Lung microvascular endothelial cell (primary cell): ENCODE measurements at places on chromosomes 1 and 21. TPM values are rescaled to one million over a fixed set of nuclear protein-coding genes. Genes with fewer than 3 reads are reported as not detected.

DNA sequence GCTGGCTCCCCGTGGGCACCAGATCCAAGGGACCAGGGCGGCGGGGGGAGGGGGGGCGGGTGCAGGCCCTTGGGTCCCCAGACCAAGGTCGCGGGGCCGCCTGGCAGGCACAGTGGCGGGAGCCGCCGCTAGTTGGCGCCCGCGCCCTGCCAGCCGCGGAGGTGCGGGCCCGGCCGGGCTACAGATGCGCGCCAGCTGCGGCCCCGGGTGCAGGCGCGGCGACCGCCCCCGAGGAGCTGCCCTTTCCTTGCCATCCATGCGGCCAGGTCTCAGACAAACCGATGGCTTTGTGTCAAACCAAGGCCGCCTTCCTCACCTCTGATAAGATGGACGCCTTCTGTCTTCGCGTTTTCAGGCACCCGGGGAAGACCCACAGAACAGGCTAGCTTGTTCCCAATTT lies 2.2 kb upstream of the RUNX3 start:
- DNase-seq = peak; percentile 43

- DNase-seq = no peak
These were observed 30.5 kb downstream of the KCNC4 start for GRCh38 chr1:110240476-110241210.

DNA sequence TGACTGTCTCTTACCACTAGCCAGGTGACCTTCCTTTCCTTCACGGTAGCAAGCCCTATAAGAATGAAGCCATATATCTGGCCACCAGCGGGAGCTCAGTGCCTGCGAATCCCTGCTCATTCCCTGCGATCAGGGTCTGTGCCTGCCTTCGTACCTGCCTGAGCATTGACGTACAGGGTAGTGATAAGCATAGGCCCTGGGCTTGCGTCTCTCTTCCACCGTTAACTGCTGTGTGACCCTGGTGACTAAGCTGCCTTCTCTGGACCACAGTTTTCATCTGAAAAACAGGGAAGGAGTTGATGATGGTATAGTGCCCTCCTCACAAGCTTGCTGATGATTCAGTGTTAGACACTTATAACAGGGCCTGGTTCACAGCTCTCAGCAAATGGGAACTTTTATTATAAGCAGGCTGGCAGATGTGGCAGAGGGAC lies 4.1 kb downstream of the ZC3H12A start:
- peak; percentile 52 for DNase-seq

DNA sequence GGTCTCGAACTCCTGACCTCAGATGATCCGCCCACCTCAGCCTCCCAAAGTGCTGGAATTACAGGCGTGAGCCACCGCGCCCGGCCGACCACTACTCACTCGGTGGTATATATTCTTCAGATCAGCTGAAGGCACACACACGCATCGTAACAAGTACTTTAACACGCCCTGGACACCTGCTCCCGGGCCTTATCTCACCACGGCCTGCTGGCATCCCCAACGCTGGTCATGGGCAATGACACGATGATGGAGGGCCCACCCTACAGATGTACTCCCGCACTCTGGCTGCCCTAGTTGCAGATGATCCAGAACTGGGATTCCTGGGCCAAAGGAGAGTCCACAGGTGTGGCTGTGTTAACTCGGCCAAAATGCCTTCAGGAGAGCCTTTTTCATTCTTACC lies 11.6 kb downstream of the UBE2J2 start:
- DNase-seq = no peak

DNA sequence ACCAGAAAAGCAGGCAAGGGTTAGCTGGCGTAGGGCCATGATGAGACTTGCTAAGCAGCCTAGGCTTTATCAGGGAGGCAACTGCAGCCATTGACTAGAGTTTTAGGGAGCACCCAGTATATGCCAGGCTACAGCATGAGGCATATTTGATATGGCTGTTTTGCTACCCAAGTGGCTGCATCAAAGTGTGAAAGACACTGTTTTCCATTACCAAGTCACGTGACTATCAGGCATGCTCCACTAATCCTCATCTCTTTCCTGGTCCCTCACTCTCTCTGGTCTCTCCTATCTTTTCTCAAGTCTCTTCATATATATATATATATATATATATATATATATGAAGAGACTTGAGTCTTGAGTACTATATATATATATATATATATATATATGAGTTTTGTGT lies 206.7 kb upstream of the POU3F1 start:
- no peak for DNase-seq

- no peak for DNase-seq
These were observed 56.2 kb downstream of the DDX20 start for GRCh38 chr1:111811891-111812290.

GRCh38 chr21:25254491-25255174 lies 352.6 kb downstream of the MRPL39 start:
- no peak for DNase-seq

GRCh38 chr1:97056386-97056785 lies 334.8 kb downstream of the PTBP2 start:
- DNase-seq = no peak

- no peak for DNase-seq
These were observed 303.0 kb upstream of the PLD5 start for GRCh38 chr1:242827538-242827937.

- DNase-seq = peak; percentile 54
These were observed 7.5 kb downstream of the TAF1A start for GRCh38 chr1:222582099-222582774.

DNA sequence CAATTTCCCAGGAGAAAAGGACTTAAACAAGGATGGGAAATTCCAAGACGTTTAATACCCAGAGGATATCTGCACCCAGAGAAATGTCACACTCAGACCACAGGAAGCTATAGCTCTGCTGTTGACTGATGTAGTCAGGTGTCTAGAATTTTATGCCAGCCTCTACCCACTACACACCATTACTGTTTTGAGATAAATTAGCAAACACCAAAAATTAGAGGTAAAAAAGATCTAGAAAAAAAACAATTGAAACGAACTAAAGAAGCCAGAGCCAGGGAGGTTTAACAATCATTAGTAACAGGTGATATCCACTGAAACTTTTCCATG lies 519.9 kb downstream of the SMYD3 start:
- no peak for DNase-seq

GRCh38 chr1:224183591-224184312 lies 712 bp downstream of the DEGS1 start:
- DNase-seq = peak; percentile 61

- peak; percentile 16 for DNase-seq
These were observed 209.7 kb upstream of the VAMP3 start for GRCh38 chr1:7561331-7561921.

GRCh38 chr1:223233410-223234169 lies 90.5 kb upstream of the TLR5 start:
- DNase-seq = peak; percentile 87

The PSRC1 gene
- total RNA-seq = 0.79 and 2.8 TPM in 2 replicates

The INAVA gene
- under 0.01 TPM in 1 of 2 replicates, not detected in the other for total RNA-seq

The RGS5 gene
- total RNA-seq = 6.0 and 70.6 TPM in 2 replicates
